Kidney (tissue), 22 donors: ENCODE measurements at places on chromosomes 1 and 21.
A peak's percentile ranks its signal among the peaks of the same experiment; 100 is the strongest.

- no peak for DNase-seq
Observed at GRCh38 chr1:204780630-204781029, 90.0 kb upstream of the NFASC start.

- DNase-seq = peak; percentile 5
Observed at GRCh38 chr1:227890451-227891222, 57.1 kb downstream of the WNT9A start.

GRCh38 chr1:36307601-36308330, 1.6 kb downstream of the SH3D21 start:
- DNase-seq = no peak

GRCh38 chr21:17359781-17360180, 153.1 kb upstream of the CXADR start:
- peak; percentile 22 for DNase-seq

GRCh38 chr1:229310833-229311232, 32.0 kb downstream of the CCSAP start:
- DNase-seq = no peak

DNA sequence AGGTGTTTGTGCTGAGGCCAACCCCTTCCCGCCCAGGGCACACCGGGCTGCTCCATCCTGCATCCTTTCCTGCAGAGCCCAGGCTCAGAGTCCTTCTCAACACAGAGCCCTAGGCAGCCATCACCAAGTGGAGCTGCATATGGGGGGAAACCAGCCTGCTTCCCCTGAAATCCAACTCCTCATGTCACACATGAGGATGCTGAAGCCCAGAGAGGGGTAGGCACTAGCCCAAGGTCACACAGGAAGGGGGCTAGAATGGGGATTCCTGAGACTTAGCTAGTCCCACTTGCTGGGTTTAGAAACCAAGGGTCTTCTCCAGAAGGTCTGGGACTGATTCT, 5.5 kb upstream of the TNFRSF1B start:
- DNase-seq = no peak
